ENCODE measurements at places on chromosomes 13 and 19.

GRCh38 chr13:100273552-100273951, 184.7 kb downstream of the PCCA start:
- DNase-seq, result no peak

- DNase-seq, result no peak
Measured at GRCh38 chr19:1220976-1221903, 15.7 kb downstream of the STK11 start.

- peak; percentile 5 for DNase-seq
Measured at GRCh38 chr19:15672580-15673175, at the start of gene CYP4F12. CYP4F12 (plus strand) TSS chr19:15673087; CDS start chr19:15673530, 443 bp downstream.

DNA sequence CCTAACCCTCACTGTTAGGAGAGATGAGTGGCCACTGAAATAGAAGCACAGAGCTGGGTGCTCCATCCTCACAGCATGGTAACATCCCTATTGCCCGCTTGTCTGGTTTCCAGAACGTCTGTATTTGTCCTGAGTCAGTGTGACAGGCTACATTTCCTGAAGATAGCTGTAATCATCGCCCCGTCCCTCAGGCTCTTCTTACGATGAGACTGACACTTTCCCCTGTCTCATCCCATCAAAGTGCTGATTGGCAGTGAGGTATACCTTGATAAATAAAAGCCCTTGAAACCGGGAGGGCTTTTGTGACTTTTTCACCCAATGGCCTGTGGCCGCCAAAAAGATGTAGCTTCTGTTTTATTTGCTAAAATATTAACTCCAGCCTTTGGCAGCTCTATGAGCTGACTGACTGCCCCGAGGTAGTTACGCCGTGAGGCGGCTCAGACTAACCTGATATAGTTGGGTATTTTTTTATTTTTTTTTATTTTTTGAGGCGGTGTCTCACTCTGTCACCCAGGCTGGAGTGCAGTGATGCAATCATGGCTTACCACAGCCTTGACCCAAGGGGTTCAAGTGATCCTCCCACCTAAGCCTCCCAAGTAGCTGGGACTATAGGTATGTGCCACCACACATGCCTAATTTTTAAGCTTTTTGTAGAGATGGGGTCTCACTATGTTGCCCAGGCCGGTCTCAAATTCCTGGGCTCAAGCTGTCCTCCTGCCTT, 5.7 kb upstream of the LRRC4B start:
- DNase-seq, result no peak

- DNase-seq, result no peak
Measured at GRCh38 chr19:4140237-4140711, 13.2 kb upstream of the CREB3L3 start.

GRCh38 chr19:4976401-4977298, 7.7 kb downstream of the KDM4B start:
- peak; percentile 38 for DNase-seq

DNA sequence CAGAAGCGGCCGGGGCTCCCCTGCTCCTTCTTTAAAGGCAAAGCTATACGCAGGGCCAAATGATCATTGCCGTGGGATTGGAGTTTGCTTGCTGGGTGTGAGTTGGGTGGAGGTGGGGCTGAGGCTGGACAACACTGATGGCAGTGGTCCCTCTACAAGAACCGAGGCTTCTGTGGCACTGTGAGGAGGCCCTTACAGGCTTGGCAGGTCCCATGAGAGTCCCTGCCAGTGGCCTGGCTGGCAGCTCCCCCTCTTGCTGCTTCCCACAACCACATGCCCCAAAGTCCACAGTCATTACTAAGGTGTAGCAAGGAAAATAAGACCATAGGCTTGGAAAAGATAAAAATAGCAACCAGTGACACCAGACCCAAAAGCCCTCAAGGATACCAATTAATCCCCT, 98.4 kb downstream of the ANKRD10 start:
- DNase-seq, result no peak

- DNase-seq, result no peak
Measured at GRCh38 chr13:41941174-41941573, 19.7 kb downstream of the VWA8 start.

DNA sequence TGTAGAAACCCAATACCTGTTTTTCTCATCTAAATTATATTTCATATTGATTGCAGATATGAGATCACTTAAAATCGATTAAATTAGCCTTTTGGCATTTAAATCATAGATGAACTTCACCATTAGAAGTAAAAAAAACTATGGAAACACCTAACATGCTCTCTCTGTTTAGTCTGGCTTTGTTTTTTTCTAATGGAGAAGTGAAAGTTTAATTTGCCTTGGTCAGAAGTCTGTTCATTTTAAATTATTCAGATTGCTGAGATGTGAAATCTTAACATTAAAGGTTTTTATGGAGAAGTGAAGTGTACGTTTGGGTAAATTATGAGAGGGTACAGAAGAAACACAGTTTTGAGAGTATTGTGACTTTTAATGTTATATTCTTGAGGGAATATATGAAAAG, 6.7 kb downstream of the SUGT1 start:
- no peak for DNase-seq

- DNase-seq, result no peak
Measured at GRCh38 chr13:98896083-98896867, 81.6 kb downstream of the DOCK9 start.

GRCh38 chr13:70613295-70613694, 505.0 kb upstream of the KLHL1 start:
- DNase-seq, result no peak

- no peak for DNase-seq
Measured at GRCh38 chr19:49807058-49807903, 5.8 kb downstream of the FUZ start.

DNA sequence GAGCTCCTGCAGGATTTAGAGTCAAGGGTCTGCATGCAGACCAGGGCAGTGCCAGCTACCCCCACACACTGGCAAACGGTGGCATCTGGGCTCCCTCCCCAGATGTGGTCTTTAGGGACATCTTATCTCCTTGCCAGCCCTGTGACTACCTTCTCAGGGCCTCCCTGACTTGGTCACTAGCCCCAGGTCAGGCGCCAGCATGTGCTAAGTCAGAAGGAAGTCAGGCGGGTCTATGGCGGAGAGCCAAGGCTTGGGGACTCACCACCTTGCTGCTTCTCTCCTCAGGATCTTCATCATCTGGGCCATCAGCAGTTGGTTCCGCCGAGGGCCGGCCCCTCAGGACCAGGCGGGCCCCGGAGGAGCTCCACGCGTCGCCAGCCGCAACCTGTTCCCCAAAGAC, 17.6 kb downstream of the CLPTM1 start:
- no peak for DNase-seq

- DNase-seq, result no peak
Measured at GRCh38 chr19:41887711-41888382, 4.9 kb downstream of the ARHGEF1 start.

- DNase-seq, result no peak
Measured at GRCh38 chr19:28933039-28933438, 279.9 kb downstream of the UQCRFS1 start.

DNA sequence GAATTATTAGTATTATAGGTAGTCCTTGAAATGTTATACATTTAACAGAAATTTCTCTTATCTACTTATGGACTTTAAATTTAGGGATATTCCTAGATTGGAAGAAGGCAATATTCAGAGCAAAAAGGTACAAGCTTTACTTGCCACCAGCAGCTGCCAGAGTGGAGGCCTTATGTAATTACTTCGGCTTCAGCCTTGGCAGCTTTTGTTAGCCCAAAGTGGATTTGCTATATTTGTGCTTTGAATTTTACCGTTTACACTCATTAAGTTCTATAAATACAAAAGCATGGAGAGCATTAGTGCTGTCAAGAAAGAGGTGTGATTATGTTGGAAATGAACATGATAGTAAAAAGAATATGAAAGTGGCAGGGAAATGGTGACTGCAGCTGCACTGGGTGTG, 319.9 kb downstream of the ATP8A2 start:
- no peak for DNase-seq

- no peak for DNase-seq
Measured at GRCh38 chr13:42623916-42624315, 50.0 kb downstream of the TNFSF11 start.

- no peak for DNase-seq
Measured at GRCh38 chr13:99564386-99564785, 63.1 kb downstream of the TM9SF2 start.

GRCh38 chr19:48872182-48872883, at the start of gene PPP1R15A:
PPP1R15A (plus strand) TSS chr19:48872421; CDS start chr19:48873234, 813 bp downstream.
- peak; percentile 78 for DNase-seq

DNA sequence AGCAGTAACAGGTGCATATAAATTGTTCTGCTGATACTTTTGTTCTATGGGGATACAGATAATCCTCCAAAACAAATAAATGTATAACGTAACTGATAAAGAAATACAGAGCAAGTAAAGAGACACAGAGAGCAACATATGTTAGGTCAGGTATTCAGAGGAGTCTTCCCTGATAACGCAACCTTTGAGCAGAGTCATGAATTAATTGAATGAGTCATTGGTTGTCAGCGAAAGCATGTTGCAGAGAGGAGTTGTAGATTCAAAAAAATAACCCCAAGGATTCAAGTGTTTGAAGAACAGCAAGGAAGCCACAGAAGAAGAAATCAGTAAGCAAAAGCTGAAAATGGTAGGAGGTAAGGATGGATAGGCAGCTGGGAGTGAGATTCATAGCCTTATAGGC, 245.2 kb downstream of the TBC1D4 start:
- no peak for DNase-seq

Data from esophagus squamous epithelium (tissue), 5 donors.